Activated CD8-positive, alpha-beta T cell treated with anti-CD3 and anti-CD28 coated beads, Interleukin-2, amount 10 ng/mL, durations not matched to agents 7 days and 5 days (primary cell): ENCODE measurements at places on chromosomes 12 and 14. TPM values are rescaled to one million over a fixed set of nuclear protein-coding genes. Genes with fewer than 3 reads are reported as not detected.

GRCh38 chr14:80549141-80549540 is 337.8 kb upstream of the DIO2 start:
- DNase-seq: no peak

NANOG gene
- total RNA-seq: not detected

DNA sequence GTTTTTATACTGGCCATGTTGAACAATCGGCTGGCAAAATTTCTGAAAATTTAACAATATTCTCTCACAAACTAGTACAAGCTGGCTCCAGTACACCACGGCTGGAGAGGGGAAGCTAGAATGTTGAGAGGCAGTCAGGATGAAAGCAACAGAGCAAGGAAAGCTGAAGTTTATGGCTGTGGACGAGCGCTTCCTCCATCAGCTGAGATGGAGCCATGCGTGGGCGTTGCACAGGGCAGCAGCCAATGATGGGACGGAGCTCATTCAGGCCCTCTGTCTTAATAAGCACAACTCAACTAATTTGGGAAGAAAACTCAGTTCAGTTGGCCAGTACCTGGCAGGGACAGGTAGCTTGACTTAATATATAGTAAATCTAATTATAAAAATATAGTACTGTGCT is 14.1 kb upstream of the DCP1B start:
- no peak for DNase-seq

A2M gene
- total RNA-seq: not detected

- DNase-seq: no peak
Measured at GRCh38 chr14:41606532-41607303, at the start of gene LRFN5. LRFN5 (plus strand) TSS chr14:41606876.

RNASE2 gene
- total RNA-seq: not detected

SNAPC1 gene
- 6.5 TPM for total RNA-seq

DNA sequence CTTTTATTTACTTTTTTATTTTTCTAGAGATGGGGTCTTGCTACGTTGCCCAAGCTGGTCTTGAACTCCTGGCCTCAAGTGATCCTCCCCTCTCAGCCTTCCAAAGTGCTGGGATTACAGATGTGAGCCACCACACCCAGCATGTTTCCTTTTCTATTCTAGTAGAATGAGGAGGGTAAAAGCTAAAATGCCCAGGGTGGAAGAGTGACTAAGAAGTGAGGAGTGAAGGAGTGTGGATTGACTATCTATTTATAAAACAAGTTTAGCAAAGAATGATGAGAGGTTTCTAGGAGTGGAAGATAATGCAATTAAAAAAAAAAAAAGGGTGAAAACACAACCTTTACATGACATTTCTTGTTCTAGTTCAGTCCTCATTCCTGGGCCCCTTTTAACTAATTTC is 29.8 kb upstream of the PKP2 start:
- DNase-seq: no peak

- DNase-seq: no peak
Measured at GRCh38 chr12:82835217-82835616, 148.5 kb downstream of the TMTC2 start.

DNA sequence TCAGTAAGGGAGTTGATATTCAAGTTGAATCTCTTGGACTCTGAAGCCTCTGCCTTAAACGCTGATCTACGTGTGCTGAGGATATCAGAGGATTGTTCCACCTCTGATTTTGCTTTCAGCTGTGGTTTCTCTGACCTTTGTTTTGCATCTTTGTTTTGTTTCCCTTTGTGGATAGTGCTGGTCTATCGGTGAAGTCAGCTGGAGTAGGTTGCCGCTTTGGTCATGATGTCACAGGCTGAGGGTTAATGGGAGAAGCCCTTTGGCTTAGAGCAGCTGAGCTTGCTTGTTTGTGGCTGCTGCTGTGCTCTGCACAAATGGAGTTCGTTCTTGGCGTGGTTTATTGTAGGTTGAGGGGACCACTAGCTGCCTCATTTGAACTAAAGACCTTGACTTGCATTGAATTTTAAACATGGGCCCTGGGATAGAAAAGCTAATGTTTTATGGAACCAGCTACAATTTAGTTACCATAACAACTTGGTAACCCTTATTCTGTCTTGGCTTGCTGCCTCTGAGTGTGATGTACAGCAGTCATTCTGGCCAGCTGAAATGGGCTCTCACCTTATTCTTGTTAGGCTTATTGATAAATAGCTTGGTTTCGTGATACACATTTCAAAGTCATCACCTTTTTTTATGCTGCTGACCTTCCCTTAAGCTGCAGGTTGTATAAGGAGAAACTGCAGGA is 284.5 kb upstream of the E2F7 start:
- DNase-seq: no peak

DNA sequence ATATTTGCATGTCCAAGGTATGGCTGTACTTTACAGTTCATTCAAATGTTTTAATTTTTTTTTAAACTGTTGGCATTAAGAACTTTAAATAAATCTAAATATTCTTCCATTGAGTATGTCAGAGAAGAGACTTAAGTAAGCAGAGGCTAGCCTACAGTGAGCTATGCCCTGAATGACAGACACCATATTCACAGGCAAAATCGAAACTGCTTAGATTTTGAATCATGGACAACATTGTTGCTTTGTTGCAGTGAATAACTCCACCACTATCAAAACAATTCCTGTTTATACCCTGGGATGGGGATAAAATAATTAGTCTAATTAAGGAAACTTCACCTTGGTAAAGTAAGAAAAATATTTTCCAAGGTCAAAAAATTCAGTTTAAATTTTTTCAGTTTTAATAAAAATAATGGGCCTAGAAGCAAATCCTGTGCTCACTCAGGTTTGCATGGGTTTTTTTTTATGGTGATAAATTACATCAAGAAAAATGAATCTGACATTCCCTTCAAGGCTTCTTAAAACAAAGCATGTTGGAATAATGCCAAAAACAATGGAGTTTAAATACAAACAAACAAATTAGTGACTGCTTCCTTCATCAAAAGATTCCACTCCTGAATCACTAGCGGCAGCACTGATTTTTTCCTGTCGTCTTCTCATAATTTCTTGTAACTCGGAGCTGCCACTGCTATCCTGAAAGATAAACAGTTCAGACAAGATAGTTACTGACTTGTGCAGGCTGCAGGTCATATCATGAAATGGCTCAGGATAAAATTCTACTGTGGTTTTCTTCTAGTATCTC is 168.2 kb downstream of the EPS8 start:
- no peak for DNase-seq

DNA sequence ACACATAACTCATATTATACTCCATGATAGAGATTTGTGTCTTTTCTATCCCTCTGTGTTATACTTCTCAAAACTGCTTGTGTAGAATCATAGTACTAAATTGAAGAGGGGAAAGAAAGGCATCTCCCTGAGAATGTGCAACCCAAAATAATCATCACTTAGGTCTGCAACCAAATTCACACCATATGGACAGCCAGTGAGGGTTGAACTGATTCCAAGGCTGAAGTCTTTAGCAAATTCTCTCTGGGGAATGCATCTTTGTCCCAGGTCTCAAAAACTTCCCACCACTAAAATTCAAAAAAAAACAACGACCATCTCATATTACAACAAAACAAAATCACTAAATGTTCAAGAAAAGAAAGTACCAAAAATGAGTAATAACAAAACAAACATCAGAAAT is 11.0 kb downstream of the ZFC3H1 start:
- DNase-seq: no peak

DNA sequence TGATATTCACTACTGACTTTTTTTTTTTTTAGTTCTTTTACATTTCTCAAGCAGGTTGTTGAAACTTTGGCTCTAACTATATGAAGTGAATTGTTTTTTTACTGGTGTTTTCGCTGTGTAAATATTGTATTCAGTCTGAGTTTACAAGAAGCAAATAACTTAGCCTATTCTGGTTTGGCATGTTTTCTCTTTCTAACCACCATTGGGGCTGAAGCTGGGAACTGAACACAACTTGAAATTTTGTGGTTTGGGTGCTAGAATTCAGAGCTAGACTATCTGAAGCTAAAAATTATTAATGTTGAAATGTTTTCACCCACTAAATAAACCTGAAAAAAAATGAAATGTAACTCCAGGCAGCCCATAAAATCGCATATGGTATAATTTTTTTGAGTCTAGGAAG is 37.2 kb downstream of the RAD51B start:
- no peak for DNase-seq

COQ6 gene
- 19.0 TPM for total RNA-seq

GRCh38 chr12:49340971-49341776 is 4.2 kb upstream of the C1QL4 start:
- DNase-seq: no peak

- DNase-seq: no peak
Measured at GRCh38 chr14:32471181-32471580, 142.1 kb downstream of the AKAP6 start.

DNA sequence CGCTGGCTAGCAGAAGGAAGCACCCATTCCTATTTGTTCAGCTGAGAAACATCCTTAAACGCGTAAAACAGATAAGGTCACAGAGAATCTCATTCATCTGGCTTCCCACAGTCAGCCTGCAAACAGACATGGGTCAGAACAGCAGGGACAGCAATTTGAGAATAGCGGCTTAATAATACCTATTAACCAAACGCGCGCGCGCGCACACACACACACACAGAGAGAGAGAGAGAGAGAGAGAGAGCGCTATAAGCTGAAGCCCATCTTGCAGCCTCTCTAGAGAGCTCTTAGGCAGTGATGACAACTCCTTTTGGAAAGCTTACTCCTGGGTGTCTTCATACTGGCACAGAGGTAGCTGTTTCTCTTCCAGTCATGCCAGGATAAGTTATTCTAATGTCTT is 26.4 kb downstream of the TMEM132D start:
- DNase-seq: no peak

- DNase-seq: no peak
Measured at GRCh38 chr14:31727797-31728196, 166.6 kb downstream of the NUBPL start.

DNA sequence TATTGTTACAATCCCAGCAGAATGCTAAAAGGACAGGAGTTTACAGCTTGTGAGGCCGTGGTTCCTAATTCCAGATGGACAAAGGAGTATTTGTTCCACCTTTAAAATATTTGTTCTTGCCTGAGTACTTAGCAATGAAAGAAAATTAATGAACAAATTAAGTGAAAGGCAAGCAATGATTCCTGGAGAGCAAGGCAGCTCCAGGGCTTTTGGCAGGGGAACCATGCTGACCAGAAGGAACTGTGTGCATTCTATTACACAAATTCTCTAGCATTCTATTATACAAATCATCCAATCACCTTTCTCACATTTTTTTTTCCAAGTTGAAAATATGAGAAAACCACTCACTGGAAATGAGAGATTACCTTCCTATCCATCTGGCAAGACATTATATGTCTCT is 1.8 kb upstream of the BMAL2 start:
- no peak for DNase-seq
